Immature natural killer cell (primary cell): ENCODE measurements at places on chromosomes 5 and 9. TPM values are rescaled to one million over a fixed set of nuclear protein-coding genes. Genes with fewer than 3 reads are reported as not detected.

DNA sequence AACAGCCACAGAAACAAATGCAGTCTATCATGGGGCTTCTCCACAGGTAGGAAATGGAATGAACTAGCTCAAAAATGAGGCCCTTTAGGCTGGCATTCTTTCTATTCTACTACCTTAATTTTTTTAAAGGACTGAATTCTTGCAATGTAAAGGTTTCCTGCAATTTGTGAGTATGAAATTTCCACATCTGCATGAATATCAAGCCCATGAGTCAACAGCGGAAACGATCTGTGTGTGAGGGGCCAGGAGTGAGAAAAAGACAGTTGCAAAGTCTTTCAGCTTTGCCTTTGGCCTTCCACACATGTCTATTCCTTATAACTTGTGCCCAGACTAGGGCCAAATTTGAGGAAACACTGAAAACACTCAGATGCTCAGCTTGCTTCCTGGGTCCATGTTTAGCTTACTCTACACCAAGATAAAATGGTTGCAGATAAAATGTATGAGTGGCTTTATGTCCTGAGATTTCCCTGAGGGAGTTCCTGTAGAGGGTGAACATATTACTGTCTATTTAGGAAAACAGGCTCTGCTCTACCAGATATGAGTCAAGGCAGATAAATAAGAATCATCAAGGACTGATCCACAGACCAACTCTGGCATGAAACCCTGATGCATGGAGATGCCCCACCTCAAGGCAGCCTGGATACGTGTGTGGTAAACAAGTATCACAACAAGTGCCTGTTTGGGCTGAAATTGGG, 46.5 kb downstream of the RETREG1 start:
- DNase-seq: no peak

- no peak for DNase-seq
Measured at GRCh38 chr9:26606756-26607155, 285.8 kb downstream of the CAAP1 start.

DNA sequence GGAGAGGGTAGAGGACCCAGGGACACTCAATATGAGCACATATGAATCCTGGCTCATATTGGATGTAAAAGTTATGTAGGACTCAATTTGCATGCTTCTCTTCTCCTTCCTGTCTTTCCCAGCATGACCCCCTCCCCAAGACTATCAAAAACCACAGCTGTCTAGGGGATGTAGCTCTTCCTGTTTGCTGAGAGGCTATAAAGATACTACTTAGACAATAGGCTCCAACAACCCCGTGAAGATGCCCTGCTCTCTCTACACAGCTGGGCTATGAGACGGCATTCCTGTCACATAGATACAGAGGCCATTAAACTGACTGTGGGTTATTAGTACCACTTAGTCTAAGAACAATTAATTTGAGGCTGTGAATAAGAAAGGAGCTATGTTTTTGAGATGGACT, 56.5 kb upstream of the PCSK1 start:
- no peak for DNase-seq

The PDLIM4 gene
- polyA plus RNA-seq: not detected

The NRG2 gene
- polyA plus RNA-seq: 0.08 TPM

DNA sequence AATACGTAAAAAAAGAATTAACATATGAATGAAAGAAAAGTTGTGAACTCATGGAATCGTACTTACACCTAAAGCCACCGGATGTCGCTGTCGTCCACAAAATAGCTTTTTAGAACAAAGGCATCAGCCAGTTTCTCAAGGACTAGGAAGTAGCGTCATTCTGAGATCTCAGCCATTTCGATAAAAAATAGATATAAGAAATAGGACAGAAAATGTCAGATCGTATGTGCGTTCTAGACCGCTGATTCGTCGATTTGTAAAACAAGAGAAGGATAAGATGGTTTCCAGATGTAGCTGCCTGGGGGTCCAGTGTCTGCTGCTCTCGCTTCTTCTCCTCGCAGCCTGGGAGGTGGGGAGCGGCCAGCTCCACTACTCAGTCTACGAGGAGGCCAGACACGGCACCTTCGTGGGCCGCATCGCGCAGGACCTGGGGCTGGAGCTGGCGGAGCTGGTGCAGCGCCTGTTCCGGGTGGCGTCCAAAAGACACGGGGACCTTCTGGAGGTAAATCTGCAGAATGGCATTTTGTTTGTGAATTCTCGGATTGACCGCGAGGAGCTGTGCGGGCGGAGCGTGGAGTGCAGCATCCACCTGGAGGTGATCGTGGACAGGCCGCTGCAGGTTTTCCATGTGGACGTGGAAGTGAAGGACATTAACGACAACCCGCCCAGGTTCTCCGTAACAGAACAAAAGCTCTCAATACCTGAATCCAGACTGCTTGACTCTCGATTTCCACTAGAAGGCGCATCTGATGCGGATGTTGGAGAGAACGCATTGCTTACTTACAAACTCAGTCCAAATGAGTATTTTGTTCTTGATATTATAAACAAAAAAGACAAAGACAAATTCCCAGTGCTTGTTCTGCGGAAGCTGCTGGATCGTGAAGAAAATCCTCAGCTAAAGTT, at the start of gene PCDHA10:
TSS of gene PCDHA10 (plus strand) at position 126 of the 903 bp plus-strand sequence. CDS start at position 278, 152 bp downstream.
- no peak for DNase-seq

DNA sequence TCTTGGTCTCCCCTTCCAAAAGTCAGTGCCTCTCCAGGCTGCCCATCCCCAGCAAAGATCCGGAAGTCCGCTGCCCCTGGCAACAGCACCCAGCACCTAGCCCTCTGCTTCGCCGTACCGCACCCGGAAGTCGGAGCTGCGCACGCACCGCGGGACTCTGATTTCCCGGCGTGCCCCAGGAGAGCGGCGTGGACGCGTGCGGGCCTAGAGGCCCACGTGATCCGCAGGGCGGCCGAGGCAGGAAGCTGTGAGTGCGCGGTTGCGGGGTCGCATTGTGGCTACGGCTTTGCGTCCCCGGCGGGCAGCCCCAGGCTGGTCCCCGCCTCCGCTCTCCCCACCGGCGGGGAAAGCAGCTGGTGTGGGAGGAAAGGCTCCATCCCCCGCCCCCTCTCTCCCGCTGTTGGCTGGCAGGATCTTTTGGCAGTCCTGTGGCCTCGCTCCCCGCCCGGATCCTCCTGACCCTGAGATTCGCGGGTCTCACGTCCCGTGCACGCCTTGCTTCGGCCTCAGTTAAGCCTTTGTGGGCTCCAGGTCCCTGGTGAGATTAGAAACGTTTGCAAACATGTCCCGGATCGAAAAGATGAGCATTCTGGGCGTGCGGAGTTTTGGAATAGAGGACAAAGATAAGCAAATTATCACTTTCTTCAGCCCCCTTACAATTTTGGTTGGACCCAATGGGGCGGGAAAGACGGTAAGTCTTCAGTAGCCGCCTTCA, at the start of gene RAD50:
TSS of gene RAD50 (plus strand) at position 215 of the 715 bp plus-strand sequence. CDS start at position 563, 348 bp downstream.
- DNase-seq: peak; percentile 94

GRCh38 chr5:179259731-179260323, 85.4 kb downstream of the ADAMTS2 start:
- no peak for DNase-seq

DNA sequence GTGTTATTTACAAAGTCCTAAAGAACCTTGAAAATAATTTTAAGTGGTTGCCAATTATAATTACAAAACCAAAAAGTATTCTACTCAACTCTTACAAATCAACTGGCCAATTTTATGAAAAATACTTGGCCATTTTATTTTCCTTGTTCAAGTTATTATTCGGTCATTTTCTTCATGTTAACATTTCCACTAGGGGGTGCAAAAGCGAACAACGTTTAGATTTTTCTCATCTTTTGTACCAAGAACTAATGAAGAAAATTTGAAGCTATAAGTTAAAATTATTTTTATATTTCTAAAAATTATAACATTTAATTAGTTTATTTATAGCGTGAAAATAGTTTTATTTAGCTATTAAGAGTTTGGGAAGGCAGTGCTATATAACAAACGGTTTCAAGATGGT, 1453.3 kb downstream of the MAT2B start:
- DNase-seq: no peak
